Activated T-cell treated with anti-CD3 and anti-CD28 coated beads, Interleukin-2, amount 50 U/mL, for 72 hours (primary cell): ENCODE measurements at places on chromosomes 5 and 9. TPM values are rescaled to one million over a fixed set of nuclear protein-coding genes. Genes with fewer than 3 reads are reported as not detected.

The DCTN3 gene
- total RNA-seq: 75.6 TPM

The RMI1 gene
- total RNA-seq: 23.5 TPM

The ADAMTS19 gene
- total RNA-seq: not detected

The SLC36A3 gene
- not detected for total RNA-seq

The DOCK8 gene
- 213 TPM for total RNA-seq

DNA sequence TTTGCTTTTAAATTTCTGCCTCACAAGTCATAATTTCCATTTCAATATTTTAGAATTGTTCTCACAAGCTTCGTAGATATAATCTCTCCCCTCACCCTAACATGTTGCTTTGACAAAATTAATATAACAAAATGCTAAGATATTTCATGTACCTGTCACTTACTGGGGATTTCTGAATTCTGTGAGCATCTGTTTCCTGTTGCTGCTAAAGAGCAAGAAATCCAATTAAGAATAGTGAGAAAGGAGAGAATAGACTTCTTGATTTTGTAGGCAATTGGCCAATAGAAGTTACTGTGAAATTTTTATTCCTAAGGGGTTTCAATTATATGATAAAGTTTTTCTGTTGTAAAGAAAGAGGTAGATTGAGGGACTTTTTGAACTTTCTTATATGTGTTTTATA is 796.5 kb upstream of the ARRDC3 start:
- no peak for DNase-seq
- no peaks in the 10 kb centered on the region for H3K36me3 ChIP-seq
- no peak overlapping the region for H3K27ac ChIP-seq
- H3K27me3 ChIP-seq: no peaks in the 10 kb centered on the region
- H3K4me3 ChIP-seq: no peak overlapping the region

DNA sequence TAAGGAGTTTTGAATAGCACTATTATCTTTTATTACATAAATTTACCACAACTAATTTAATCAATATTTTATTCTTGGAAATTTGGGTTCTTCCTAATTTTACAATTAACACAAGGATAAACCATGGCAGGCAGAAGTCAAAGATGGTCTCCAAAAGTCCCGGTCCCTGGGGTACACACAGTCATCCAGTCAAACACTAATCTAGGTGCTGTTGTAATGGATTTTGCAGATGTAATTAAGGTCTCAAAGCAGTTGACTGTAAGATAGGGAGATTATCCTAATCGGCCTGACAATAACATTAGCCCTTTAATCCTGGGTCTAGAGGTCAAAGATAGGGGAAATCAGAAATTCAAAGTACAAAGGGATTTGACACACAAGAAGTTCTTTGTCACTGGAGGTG is 57.5 kb upstream of the HTR1A start:
- no peak overlapping the region for H3K27ac ChIP-seq
- no peak overlapping the region for H3K4me3 ChIP-seq
- H3K36me3 ChIP-seq: no peaks in the 10 kb centered on the region
- DNase-seq: no peak
- H3K4me1 ChIP-seq: no peaks in the 10 kb centered on the region

DNA sequence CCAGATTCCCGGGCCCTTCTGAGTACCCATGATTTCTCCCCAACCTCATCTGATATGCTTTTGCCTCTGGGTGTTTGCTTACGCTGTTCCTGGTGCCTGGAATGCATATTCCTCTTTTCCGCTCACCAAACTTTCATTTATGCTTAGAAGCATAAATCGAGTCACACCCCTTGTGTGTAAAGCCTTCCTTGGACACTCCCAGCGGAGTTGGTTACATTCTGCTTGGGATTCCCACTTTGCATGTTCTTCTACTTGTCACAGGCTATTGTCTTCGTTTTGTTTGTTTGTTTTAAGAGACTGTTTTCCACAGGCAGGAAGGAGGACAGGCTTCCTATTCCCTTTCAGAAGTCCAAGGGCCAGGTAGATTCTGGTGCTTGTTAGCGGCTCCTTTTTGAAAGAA is 76.5 kb downstream of the SEC61B start:
- H3K4me1 ChIP-seq: no peaks in the 10 kb centered on the region
- peaks cover 6% of the 10 kb centered on the region for H3K27me3 ChIP-seq
- no peak for DNase-seq
- no peaks in the 10 kb centered on the region for H3K36me3 ChIP-seq
- H3K27ac ChIP-seq: no peak overlapping the region

DNA sequence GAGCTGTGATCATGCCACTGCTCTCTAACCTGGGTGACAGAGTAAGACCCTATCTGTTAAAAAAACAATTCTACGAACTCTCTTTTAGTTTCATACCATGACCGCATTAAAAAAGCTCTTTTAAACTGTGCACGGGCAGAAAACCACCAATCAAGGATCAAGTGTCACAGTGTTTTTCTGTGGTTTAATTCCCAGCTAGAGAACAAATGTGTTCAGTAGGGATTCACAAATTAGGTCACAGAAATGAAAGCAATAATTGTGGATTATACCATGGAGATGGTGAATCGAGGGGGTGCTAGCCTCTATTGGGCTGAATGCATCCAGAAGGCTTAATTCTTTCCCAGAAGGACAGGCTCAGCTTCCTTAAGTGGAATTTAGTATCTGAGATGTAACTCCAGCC is 79.1 kb downstream of the ATG10 start:
- no peak overlapping the region for H3K4me3 ChIP-seq
- H3K27me3 ChIP-seq: no peaks in the 10 kb centered on the region
- H3K4me1 ChIP-seq: no peaks in the 10 kb centered on the region

DNA sequence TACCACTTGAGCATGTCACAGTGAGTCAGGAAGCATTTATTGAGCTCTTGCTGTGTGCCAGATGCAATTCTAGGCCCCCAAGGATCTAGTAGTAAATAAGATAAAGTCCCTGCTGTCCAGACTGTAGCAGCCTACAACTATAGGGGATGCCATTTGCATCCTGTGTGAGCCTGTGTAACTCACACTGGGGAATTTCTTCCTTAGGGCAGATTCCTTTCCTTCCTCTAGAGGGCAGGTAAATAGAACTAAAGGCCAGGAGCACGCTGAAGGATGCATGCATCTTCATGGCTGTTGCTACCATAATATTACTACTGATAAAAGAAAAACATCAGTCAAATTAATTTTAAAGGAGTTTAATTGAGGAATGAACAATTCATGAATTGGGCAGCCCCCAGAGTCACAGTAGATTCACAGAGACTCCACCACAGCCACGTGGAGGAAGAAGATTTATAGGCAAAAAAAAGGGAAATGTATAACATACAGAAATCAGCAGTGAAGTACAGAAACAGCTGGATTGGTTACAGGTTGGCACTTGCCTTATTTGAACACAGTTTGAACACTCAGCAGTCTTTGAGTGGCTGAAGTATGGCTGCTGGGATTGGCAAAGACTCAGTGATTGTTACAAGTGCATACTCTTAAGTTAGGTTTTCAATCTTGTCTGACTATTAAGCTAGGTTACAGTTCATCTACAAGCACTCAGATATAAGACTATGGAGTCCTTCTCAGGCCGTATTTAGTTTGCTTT is 98.9 kb downstream of the ACTL7B start:
- H3K27ac ChIP-seq: no peak overlapping the region
- no peaks in the 10 kb centered on the region for H3K36me3 ChIP-seq

GRCh38 chr5:75952963-75953362 is 130.2 kb upstream of the SV2C start:
- no peak for DNase-seq
- no peak overlapping the region for H3K27ac ChIP-seq
- peaks cover 22% of the 10 kb centered on the region for H3K27me3 ChIP-seq
- H3K4me1 ChIP-seq: no peaks in the 10 kb centered on the region

GRCh38 chr9:6054280-6055099 is 39.1 kb upstream of the RANBP6 start:
- peak; percentile 68 for DNase-seq
- H3K36me3 ChIP-seq: no peaks in the 10 kb centered on the region
- H3K4me1 ChIP-seq: peaks cover 13% of the 10 kb centered on the region
- H3K27me3 ChIP-seq: no peaks in the 10 kb centered on the region
- H3K27ac ChIP-seq: no peak overlapping the region
